ENCODE measurements at places on chromosomes 12 and 14. TPM values are rescaled to one million over a fixed set of nuclear protein-coding genes. Genes with fewer than 3 reads are reported as not detected.

DNA sequence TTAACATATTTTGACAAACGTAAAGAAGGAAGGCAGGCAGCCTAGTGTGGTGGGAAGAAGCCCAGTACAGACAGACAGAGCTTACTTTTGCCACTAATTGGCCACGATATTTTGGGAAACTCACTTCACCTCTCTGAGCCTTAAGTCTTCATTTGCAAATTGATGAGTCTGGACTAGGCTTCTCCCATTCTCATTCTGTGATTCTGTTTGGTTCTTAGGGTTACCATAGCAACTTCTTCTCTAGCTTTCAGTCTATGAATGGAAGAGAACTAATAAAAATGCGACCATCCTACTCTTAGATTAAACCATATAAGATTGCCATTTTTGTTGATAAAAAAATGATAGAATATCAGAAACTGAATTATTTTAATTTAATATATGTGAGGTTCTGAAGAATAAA is 210.5 kb downstream of the SNAPC1 start:
- peaks cover 3% of the 10 kb centered on the region for H3K27me3 ChIP-seq
- H3K4me3 ChIP-seq = no peak overlapping the region
- H3K36me3 ChIP-seq = peaks cover 20% of the 10 kb centered on the region
- H3K4me1 ChIP-seq = peaks cover 30% of the 10 kb centered on the region

DNA sequence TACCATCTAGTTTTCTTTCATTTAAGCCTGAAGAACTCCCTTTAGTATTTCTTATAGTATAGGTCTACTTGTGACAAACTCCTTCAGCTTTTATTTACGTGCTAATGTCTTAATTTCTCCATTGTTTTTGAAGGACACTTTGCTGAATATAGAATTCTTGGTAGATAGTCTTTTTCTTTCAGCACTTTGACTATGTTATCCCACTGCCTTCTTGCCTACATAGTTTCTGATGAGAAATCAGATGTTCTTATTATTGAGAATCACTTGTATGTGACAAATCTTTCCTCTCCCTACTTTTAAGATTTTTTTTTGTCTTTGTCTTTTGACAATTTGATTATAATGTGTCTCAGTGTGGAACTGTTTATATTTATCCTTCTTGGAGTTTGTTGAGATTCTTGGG is 5.1 kb upstream of the MIS18BP1 start:
- H3K27ac ChIP-seq = no peak overlapping the region
- no peak for DNase-seq
- H3K27me3 ChIP-seq = peaks cover 3% of the 10 kb centered on the region
- H3K4me1 ChIP-seq = peaks cover 14% of the 10 kb centered on the region
- peaks cover 15% of the 10 kb centered on the region for H3K36me3 ChIP-seq

GRCh38 chr12:32493282-32493681 is 93.9 kb downstream of the FGD4 start:
- H3K4me1 ChIP-seq = no peaks in the 10 kb centered on the region
- no peaks in the 10 kb centered on the region for H3K36me3 ChIP-seq
- peaks cover 4% of the 10 kb centered on the region for H3K27me3 ChIP-seq
- H3K4me3 ChIP-seq = no peak overlapping the region

GRCh38 chr14:101077481-101078074 is 174.1 kb upstream of the RTL1 start:
- H3K4me1 ChIP-seq = peaks cover 27% of the 10 kb centered on the region
- no peak overlapping the region for H3K27ac ChIP-seq
- peaks cover 30% of the 10 kb centered on the region for H3K27me3 ChIP-seq
- no peak for DNase-seq
- no peaks in the 10 kb centered on the region for H3K36me3 ChIP-seq
- H3K4me3 ChIP-seq = peak overlapping the region; percentile 37

GRCh38 chr14:48325486-48325885 is 650.1 kb upstream of the MDGA2 start:
- H3K4me3 ChIP-seq = no peak overlapping the region
- no peaks in the 10 kb centered on the region for H3K4me1 ChIP-seq
- DNase-seq = no peak
- no peaks in the 10 kb centered on the region for H3K36me3 ChIP-seq
- no peak overlapping the region for H3K27ac ChIP-seq
- no peaks in the 10 kb centered on the region for H3K27me3 ChIP-seq

GRCh38 chr14:54893151-54893760 is 9.4 kb downstream of the GCH1 start:
- peak; percentile 51 for DNase-seq
- H3K4me3 ChIP-seq = no peak overlapping the region
- H3K27me3 ChIP-seq = peaks cover 5% of the 10 kb centered on the region
- no peaks in the 10 kb centered on the region for H3K36me3 ChIP-seq
- H3K27ac ChIP-seq = no peak overlapping the region

DNA sequence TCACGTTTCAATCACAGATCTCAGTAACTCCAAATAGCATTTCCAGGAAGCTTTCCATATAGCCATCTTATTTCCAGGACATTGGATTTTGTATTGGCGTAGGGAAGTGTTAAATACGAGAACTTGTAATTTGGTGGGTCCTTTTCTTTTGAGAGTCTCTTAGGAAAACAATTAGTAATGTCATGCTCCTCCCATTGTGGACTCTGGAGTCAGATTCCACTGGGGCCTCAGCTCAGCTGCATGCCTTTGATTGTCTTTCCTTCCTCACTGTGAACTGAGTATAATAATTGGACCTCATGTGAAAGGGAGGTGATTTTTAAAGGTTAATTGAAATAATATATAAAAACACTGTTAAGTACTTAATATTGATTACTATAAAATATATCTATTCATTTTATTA is 462.6 kb downstream of the NPAS3 start:
- DNase-seq = no peak
- no peaks in the 10 kb centered on the region for H3K36me3 ChIP-seq
- H3K27me3 ChIP-seq = peaks cover 1% of the 10 kb centered on the region
- H3K4me3 ChIP-seq = no peak overlapping the region
- no peaks in the 10 kb centered on the region for H3K4me1 ChIP-seq
- no peak overlapping the region for H3K27ac ChIP-seq

DNA sequence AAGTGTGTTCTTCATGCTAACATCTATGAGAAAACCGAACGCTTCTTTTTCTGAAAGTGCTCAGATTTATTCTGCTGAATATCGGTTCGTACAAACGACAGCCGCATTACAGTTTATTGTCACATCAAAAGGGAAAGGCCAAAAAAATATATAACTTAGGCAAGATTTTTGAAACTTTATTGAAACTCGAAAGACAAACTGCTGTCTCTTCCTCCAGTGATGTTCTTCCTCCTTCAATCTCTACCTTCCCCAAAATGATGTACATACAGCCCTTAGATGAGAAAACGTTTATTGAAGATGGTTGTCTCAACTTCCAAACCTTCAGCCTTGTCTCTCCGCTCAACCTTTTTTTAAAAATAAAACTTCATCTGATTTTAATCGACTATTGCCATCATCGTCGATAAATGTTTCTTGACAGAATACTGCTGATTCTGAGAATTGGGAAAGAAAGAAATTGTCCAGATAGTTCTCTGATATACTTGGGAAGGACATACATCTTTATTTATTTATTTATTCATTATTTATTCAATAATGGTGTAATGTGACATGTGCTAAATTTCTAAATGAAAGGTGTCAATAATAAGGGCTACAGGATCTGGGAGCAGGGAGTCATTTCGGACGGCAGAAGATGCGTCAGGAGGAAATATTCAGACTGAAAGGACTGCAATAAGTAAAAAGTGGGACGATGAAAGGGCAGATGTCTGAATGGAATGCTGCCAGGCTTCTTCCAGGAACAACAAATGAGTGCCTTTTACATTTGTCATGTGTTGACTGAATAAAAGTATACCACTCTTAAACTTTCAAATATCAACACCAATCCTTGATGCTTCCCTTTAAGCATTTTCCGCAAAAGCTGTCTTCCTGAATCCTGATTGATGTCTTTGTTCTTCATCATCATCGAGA is 817 bp upstream of the MDM1 start:
- peak overlapping the region; percentile 44 for H3K27ac ChIP-seq
- peaks cover 31% of the 10 kb centered on the region for H3K4me1 ChIP-seq
- H3K4me3 ChIP-seq = peak overlapping the region; percentile 90

DNA sequence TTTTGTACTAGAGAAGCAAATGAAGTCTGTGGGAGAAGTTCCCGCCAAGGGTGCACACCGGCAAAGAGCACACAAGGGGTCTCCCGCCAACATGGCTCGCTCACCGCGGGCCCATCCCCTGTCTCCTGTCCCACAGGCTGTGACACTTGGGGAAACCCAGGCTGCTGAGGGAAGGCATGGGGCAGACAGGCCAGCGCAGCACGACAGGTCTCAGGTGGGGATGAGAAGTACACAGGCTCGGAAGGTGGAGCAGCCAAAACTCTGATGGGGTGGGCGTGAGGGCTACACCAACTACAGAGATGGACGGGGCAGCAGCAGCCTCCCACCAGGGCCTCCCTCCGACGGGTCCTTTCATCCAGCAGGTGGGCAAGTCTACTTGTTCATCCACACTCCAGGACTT is 64.4 kb downstream of the RNF34 start:
- peaks cover 15% of the 10 kb centered on the region for H3K4me1 ChIP-seq
- no peak overlapping the region for H3K27ac ChIP-seq
- no peak overlapping the region for H3K4me3 ChIP-seq

DNA sequence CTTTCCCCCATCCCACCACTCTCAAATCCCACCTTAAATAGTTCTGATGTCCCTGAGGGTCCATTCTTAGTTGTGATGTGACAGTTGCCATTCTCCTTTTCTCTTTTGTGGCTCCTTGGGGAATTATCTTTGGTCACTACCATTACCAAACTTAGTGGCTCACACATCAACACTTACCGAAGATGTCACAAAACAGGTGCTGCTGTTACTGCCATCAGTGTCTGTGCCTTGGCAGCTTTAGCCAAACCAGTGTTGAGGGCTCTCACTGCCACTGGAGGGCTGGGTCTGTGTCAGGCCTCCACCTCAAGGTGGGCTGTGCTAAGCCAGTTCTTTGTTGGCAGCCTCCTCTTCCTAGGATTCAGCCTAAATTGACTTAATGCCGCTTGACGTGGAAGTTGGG is 144.0 kb downstream of the MYRFL start:
- no peaks in the 10 kb centered on the region for H3K36me3 ChIP-seq
- H3K4me1 ChIP-seq = peaks cover 11% of the 10 kb centered on the region
- no peak overlapping the region for H3K27ac ChIP-seq
- DNase-seq = no peak
- H3K4me3 ChIP-seq = no peak overlapping the region

DNA sequence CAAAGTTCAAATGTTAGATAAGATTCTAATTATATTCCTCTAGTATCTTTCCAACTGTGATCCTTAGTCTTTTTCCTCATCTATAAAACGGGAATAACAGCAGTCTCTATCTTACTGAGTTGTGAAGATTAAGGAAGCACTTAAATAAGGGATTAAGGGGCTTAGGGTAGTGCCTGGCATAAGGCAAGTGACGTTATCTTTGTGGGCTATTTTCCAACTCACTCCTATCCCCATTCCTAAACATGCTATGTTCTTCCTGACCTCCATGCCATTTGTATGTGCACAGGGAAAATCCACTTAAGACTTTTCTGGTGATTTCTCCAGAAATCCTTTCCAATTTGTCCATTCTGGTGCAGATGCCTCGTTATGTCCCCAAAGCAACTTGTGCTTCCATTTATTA is 33.3 kb downstream of the SUPT16H start:
- peaks cover 38% of the 10 kb centered on the region for H3K36me3 ChIP-seq
- no peak overlapping the region for H3K27ac ChIP-seq
- H3K4me1 ChIP-seq = peaks cover 17% of the 10 kb centered on the region
- no peak overlapping the region for H3K4me3 ChIP-seq
- H3K27me3 ChIP-seq = peaks cover 6% of the 10 kb centered on the region

GRCh38 chr12:110813756-110814155 is 33.0 kb upstream of the CCDC63 start:
- no peak for DNase-seq
- no peaks in the 10 kb centered on the region for H3K4me1 ChIP-seq
- H3K36me3 ChIP-seq = no peaks in the 10 kb centered on the region
- H3K27me3 ChIP-seq = peaks cover 17% of the 10 kb centered on the region
- H3K4me3 ChIP-seq = no peak overlapping the region

GLT8D2 gene
- 42.1 TPM for total RNA-seq

GRCh38 chr12:49404956-49405355 is 37.7 kb downstream of the SPATS2 start:
- peaks cover 31% of the 10 kb centered on the region for H3K4me1 ChIP-seq
- DNase-seq = no peak

DNA sequence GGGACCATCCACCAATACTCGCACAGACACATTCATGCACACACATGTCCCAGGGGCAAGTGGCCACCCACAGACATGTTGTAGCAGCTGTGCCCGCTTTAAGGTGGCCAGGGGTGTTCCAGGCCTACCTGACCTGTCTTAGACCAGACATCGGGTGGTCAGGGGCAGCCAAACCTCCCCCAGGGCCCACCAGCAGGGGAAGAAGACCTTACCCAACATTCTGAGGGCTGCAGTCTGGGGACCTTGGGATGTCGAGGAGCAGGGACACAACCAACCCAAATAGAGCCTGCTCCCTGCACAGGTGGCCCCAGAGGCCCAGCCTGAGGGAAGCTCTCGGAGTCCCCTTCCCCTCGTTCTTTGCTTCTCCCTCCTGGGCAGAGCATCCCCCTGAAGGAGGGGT is 1.7 kb upstream of the TMEM119 start:
- H3K27me3 ChIP-seq = peaks cover 6% of the 10 kb centered on the region
- no peak overlapping the region for H3K4me3 ChIP-seq
- H3K36me3 ChIP-seq = no peaks in the 10 kb centered on the region

GRCh38 chr12:1841586-1842182 is 21.3 kb downstream of the LRTM2 start:
- H3K27ac ChIP-seq = no peak overlapping the region
- H3K27me3 ChIP-seq = peaks cover 54% of the 10 kb centered on the region
- no peaks in the 10 kb centered on the region for H3K36me3 ChIP-seq
- DNase-seq = no peak
- peaks cover 11% of the 10 kb centered on the region for H3K4me1 ChIP-seq
- H3K4me3 ChIP-seq = no peak overlapping the region

Measured in HFFc6 (cell line).